Prostate gland (tissue), 2 donors: ENCODE measurements at places on chromosomes 12 and 14. TPM values are rescaled to one million over a fixed set of nuclear protein-coding genes. Genes with fewer than 3 reads are reported as not detected.

DNA sequence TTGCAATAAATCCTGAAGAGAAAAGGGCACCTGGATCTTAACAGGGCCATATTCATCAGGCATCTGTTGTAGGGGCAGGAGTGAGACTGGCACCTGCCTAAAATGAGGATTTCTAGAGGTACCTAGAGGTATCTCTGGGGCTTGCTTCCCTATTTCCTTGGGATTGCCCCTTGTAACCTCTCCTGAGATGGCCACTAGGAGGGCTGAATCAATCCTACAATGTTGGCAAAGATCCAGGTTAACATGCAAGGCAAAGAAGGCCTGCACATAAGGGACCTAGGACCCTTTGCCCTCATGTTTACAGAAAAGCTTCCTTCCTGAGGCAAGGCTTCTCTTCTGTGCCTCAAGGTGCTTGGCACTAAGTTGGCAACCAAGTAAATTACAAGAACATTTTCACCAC, 25.8 kb upstream of the CLEC4E start:
- no peak for DNase-seq

DNA sequence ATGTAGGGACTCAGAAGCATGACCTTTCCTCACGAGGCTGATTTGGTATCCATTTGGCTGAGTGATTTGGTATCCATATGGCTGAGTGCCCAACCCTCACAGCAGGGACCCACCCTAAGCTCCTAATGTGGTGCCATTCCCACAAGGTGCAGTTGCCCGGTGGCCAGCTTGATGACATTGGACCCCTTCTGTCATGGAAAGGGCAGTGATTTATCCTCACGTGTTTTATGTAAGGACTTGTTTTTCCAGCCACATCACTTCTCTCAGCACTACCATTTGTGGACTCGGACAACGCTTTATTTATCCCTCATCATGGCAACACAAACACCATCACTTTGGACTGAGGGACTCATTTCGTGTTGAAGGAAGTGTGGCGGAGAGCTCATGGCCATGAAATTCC, 8.5 kb upstream of the CDC42BPB start:
- no peak for DNase-seq

DNA sequence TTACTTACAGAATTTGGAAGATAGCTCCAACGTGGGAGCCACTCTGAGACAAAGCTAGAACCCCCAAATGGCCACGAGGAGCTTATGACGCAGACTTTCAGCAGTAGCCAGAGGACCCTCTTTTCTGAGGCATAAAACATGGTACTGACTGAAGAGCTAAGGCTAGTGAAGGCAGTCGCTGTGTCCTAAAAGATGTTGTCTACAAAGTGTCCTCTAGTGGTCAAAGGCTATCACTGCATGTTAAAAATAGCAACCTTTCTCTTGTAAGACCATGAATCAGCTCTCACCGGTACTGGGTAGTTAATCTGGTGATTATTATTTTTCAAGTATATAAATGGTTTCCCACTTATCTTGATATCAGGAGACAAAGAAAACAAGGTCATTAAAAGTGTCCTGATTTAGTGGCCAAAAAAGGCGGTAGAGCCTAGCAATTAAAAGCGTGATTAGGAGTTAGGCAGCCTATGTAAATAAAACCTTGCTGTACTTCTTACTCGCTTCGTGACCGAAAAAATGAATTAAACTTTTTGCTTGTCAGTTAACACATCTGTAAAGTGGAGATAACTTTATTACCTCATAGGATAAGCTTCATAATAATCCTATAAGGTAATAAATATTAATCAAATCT, 47.0 kb upstream of the LGR5 start:
- DNase-seq: peak; percentile 33

- DNase-seq: no peak
Measured at GRCh38 chr12:29333178-29333577, 47.8 kb downstream of the ERGIC2 start.

GRCh38 chr12:22904485-22904884, 279.5 kb downstream of the ETNK1 start:
- no peak for DNase-seq

DNA sequence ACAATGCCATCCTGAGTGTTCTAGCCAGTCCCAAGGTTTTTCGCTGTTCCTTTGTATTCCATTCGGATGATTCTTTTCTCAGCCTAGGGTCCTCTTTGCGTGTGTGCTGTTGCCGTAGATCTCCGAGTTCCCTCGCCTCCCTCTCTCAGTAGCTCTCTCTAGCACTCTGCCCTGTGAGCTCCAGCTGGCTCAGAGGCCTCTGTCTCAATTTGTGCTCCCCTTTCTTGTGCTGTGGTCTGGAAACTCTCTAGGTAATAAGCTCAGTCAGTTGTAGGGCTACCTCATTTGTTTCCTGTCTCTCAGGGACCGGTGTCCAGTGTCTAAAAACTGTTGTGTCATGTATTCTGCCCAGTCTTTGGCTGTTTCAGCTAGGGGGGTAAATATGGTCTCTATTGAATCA, 179.3 kb downstream of the PCNX1 start:
- DNase-seq: no peak

DNA sequence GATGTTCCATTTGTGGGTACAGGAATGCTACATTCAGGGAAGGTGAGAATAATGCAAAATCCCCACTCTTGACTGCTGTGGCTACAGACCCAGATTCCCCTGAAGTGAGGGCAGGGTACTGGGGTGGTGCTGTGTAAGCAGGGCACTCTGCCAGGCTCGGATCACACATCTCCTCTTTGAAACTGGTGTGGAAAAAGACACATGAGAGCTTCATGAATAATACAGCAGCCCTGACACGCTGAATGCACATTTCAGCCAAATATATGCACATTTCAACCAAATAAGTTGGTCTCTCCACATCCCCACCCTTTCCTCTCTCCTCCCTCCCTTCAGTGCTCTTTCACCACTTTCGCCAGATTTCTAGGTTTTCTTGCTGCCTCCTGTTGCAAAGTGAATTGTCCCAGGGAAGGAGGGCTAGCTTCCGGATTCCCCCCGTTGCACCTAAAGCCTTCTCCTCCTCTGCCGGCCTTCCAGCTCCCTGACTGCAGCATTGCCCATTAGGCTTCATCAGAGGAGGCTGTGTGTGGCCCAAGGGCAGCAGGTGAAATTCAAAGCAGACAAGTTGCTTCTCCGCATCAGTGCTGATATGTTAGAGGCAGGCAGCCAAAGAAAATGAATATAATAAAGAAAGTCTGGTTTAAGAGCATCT, 118.2 kb upstream of the TMCC3 start:
- no peak for DNase-seq

- DNase-seq: no peak
Measured at GRCh38 chr14:22552001-22552826, 36.8 kb downstream of the DAD1 start.

GRCh38 chr12:88805692-88806091, 225.4 kb upstream of the KITLG start:
- DNase-seq: no peak

GRCh38 chr12:90268574-90268973, 559.9 kb upstream of the ATP2B1 start:
- DNase-seq: no peak

DNA sequence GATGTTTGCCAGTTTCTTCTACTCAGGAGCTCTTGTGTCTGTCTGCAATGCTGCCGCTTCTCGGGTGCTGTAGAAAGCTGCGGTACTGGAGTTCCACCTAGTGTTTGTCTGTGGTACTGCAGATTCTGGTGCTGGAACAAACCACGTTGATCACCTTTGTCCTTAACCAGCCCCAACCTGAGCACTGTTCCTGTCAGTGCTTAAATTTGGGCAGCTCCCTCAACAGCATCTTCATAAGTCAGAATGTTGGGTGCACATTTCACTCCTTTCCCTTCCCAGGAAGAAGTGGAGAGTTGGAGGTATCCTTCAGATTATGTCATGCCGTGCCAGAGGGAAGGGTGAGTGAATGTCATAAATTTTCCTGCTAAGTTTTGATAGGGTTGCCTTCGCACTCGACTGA, 48.7 kb upstream of the LALBA start:
- DNase-seq: peak; percentile 70

- no peak for DNase-seq
Measured at GRCh38 chr12:43669373-43669772, 89.2 kb downstream of the PUS7L start.

DNA sequence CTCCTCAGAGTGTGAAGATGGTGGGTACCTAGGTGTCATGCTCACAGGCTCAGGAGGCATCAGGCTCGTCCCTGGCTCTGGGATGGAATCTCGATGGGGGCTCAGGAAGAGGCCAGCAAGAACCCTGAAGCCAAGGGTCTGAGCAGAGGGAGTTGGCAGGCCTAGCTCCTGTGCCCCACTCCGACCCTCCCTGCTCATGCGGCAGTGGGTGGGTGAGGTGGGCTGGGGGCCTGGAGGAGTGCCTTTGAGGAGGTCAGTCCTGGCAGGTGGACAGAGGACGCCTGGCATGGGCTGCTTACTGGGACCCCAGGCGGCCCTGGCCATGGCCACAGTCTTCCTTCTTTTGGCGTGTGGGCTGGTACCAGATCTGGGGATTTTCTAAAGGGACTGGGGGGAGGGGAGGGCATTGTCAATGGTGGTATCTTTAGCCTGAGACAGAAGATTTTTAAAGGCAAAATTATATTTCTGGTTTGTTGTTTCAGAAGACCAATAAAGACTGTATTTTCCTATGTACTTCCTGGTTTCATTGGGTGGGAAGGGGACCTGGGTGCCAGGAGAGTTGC, 16.0 kb downstream of the LRTM2 start:
- DNase-seq: no peak

GRCh38 chr14:103198131-103199105, 75.2 kb downstream of the TNFAIP2 start:
- no peak for DNase-seq

DNA sequence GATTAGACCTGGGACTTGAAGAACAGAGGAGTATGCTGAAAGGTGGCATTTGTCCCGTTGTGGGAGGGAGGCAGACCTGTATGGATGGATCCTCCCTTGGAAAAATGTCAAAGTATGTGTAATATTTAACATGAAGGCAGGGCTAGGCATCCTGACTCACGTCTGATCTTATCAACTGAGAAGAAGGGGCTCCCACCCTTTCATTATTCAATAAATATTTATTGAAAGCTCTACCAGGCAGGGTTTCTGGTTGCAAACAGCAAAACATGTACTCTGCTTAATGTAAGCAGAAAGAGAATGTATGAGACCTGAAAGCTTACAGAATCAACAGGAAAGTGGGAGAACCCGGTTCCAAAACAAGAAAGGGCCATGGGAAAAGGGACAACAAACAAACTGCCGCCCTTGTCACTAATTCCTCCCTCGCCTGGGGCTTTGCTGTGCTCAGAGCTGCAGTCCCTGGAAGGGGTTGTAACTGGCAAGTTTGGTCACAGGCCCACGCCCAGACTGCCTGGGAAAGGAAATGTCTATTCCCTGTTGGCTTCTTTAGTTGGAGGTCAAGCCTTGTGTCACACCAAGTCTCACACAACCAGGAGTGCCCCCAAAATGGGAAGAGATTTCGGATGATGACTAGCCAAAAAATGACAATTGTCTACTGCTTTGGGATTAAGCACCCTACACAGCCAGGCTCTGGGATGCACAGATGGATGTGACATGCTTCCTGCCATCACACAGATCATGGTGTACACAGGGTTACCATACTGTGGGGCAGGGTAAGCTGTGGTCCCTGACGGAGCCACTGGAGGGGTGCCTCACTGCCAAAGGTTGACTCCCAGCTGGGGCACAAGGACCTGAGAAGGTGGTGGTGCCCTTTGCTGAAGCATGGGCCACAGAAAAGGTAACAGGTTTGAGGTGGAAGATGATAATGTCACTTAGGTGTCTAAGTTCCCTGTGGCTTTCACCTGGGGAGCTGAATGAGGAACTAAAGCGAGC, 36.8 kb downstream of the RAB35 start:
- DNase-seq: peak; percentile 40

- no peak for DNase-seq
Measured at GRCh38 chr14:105173145-105173544, 4.6 kb upstream of the JAG2 start.

GRCh38 chr12:102401087-102401486, 79.3 kb downstream of the IGF1 start:
- DNase-seq: no peak

DNA sequence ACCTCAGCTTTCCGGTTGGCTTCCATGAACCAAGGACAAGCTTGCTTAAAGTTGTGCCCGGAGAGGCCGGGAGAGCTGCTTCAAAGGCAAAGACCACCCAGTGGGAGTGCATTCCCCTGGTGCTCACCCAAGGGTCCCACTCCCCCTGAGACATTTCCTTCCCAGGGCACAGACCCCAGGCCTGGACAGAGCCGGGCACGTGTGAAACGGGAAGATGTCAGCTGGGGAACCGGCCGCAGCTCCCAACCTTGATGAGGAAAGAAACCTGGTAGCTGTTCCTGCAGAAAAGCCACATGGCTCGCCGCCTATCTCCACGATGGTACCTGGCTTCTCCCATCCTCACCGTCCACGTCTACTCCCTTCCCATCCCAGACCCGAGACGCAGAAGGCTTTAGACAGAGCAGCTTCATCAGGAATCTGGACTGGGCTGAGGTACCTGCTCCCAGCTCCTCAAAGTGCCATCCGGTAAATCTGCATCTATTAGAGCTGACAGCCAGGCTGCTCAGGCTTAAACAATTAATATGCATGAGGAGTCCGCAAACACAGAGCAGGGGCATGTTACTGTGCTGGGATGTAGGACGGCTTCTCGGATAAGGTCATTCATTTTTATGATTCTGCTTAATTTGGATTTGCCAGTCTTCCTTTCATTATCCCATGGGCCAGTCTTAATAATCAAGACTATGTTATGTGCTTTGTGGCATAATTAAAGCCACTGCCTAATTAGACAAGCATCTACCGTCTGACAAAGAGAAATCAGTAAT, 53.1 kb downstream of the GALNT9 start:
- no peak for DNase-seq

GRCh38 chr12:132477017-132477702, 12.8 kb upstream of the FBRSL1 start:
- no peak for DNase-seq

- no peak for DNase-seq
Measured at GRCh38 chr12:97047361-97047760, 140.3 kb downstream of the NEDD1 start.

GRCh38 chr12:66590275-66590985, 88.4 kb downstream of the GRIP1 start:
- DNase-seq: no peak

- DNase-seq: no peak
Measured at GRCh38 chr12:48883305-48884161, 17.9 kb upstream of the RND1 start.

GRCh38 chr14:22737052-22737451, 29.4 kb upstream of the OXA1L start:
- no peak for DNase-seq

GRCh38 chr12:14239935-14240872, 125.3 kb upstream of the ATF7IP start:
- peak; percentile 46 for DNase-seq

DNA sequence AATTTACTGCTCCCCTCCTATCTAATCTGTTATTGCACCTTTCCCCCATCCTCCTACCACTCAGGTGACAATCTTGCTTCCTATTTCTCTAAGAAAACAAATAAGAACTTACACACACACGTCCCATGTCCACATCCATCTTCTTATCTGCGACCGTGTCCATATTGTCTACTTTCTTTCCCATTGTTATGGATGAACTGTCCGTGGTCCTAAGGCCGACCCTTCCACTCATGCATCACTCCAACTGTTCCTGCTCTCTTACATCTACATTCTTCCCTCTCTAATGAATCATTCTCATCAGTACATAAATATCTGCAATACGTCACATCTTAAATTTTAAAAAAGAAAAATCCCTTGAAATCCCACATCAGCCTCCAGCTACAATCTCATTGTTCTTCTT, 30.0 kb downstream of the ZFYVE1 start:
- DNase-seq: no peak

ACYP1 gene
- 14.3 TPM for total RNA-seq

PRB2 gene
- not detected for total RNA-seq

VRTN gene
- total RNA-seq: 0.34 TPM

PTPN21 gene
- 47.8 TPM for total RNA-seq

INHBE gene
- not detected for total RNA-seq

COQ6 gene
- total RNA-seq: 26.1 TPM

AKAP3 gene
- total RNA-seq: 13.9 TPM

TSPAN11 gene
- total RNA-seq: 4.1 TPM

HELB gene
- 4.1 TPM for total RNA-seq
